Kidney tubule cell (primary cell): ENCODE measurements at places on chromosomes 7 and 10.
A peak's percentile ranks its signal among the peaks of the same experiment; 100 is the strongest.

DNA sequence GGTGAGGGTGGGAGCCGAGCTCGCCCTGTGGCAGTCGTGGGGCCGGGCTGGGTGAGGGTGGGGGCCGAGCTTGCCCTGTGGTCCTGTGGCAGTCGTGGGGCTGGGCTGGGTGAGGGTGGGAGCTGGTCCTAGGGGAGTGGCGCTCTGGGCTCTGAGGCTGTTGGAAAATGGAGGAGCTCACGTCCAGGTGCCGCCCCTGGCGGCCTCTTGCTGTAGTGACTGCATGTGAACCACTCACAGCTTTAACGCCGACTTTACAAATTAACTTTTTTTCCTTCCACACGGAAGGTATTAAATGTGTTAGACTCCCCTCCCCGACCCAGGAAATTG, 312.6 kb downstream of the WDR37 start:
- peak; percentile 59 for DNase-seq

- DNase-seq = no peak
Measured at GRCh38 chr7:138654616-138655015, 46.5 kb downstream of the SVOPL start.

- DNase-seq = peak; percentile 83
Measured at GRCh38 chr7:125668321-125668993, 738.8 kb upstream of the POT1 start.

- no peak for DNase-seq
Measured at GRCh38 chr10:4844864-4845263, 18.9 kb downstream of the AKR1E2 start.

DNA sequence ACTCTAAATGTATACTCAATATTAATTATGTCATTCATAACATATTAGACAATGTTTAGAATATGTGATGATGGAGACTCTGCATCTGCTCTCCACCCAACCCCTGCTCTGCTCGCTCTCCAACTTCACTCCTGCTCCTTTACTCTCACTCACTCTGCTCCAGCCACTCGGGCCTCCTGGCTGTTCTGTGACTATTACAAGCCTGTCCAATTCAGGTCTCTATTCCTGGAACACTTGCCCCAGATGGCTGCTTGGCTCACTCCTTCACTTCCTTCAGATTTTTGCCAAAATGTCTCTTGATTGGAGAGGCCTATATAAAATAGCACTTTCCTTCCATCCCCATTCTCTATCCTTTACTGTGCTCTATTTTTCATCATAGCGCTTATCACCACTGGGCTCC, 84.8 kb downstream of the HBP1 start:
- no peak for DNase-seq

DNA sequence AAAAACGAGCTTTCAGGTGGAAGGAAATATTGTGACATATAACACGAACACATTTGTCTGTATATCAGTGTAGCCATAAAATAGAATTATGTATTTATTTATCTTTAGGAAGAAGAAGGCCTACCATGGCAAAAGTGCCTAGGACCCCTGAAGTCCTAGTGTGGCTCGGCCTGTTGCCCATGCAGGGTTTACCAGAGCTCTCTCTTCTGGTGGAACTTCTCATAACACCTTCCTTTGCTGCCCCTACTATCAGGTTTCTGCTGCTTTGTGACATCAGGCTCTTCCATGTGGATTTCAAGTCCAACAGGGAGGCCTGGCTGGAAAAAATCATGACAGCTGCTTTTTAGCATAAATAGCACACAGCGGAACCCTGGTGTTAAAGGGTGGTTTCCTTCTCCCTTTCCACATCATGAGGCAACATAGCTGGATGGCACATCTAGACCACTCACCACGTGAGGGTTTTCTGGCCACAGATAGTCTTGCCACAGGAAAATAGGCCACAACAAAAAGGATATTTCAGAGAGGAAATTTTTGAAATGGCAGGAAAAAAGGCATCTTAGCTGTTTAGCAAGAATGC, 44.8 kb upstream of the ADO start:
- DNase-seq = no peak
